GDM1 (cell line): ENCODE measurements at places on chromosomes 3 and 15.

- DNase-seq: no peak
Measured at GRCh38 chr15:47405365-47406162, 311.7 kb upstream of the SEMA6D start.

DNA sequence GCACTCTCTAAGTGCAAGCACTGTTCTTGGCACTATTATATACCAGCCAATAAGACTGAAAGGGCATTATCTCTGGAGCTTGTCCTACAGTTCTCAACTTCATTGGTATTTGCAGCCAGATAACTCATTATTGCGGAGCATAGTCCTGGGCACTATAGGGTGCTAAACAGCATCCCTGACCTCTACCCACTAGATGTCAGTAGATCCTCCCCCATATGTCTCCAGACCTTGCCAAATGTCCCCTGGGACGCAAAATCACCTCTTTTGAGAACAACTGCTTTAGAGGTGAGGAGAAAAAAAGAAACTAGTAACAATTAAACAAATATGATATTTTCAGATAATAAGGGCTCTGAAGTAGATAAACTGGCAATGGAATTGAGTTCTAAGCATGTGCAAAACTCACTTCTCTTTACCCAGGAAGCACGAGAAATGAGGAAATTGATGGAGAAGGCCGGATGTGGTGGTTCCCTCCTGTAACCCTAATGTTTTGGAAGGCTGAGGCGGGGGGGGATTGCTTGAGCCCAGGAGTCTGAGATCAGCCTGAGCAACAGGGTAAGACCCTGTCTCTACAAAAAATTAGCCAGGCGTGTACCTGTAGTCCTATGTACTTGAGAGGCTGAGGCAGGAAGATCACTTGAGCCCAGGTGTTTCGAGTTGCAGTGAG lies 61.4 kb downstream of the FRMD4B start:
- DNase-seq: peak; percentile 53

- no peak for DNase-seq
Measured at GRCh38 chr15:70032509-70032908, 65.2 kb downstream of the TLE3 start.

GRCh38 chr15:94692710-94693109 lies 461.3 kb downstream of the MCTP2 start:
- no peak for DNase-seq

DNA sequence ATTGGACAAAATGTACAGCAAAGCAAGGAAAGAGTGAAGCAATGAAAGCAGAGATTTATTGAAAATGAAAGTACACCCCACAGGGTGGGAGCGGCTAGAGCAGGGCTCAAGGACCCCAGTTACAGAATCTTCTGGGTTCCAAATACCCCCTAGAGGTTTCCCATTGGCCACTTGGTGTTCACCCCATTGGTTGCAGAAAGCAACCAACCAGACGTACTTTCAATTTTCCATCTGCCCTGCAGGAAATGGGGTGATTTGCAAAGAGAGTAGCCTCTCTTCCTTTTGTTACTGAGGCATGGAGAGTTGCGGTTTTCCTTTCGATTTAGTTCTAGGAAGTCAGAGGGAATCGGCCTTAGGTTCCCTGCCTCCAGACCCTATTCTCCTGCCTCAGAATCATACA lies 2.4 kb downstream of the PML start:
- DNase-seq: peak; percentile 54

DNA sequence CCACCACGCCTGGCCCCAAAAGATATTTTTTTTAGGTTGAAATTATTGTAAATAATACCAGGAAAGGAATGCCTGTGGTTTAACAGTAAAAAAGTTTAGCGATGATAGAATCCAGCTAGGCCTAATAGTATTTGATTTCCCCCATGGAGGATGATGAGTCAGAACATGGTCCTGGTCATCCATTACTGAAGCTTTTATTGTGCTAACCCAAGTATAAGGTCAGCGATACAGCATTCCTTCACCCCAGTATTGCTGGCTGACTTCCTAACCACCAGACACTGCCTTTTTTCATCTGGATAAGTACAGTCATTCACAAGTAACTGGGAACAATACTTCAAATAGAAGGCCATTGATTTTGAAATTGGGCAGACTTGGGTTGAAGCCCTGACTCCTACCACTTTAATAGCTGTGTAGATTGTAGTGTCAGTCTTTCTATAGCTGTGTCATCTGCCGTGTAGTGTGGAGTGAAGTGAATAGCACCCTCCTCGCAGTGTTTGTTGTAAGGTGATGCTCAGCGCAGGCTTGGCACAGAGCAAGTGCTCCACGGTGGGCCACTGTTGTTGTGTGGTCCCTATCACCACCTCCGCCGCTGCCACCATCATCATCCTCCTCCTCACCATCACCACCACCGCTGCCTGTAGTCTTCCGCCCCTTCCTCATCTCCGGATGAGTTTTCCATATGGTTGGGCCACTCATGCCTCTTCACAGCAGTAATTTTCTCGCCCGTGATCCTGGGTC lies 436.0 kb upstream of the TPM1 start:
- no peak for DNase-seq

GRCh38 chr3:116064646-116065045 lies 380.6 kb downstream of the LSAMP start:
- DNase-seq: no peak

- DNase-seq: no peak
Measured at GRCh38 chr3:16802389-16802788, 82.4 kb upstream of the PLCL2 start.

DNA sequence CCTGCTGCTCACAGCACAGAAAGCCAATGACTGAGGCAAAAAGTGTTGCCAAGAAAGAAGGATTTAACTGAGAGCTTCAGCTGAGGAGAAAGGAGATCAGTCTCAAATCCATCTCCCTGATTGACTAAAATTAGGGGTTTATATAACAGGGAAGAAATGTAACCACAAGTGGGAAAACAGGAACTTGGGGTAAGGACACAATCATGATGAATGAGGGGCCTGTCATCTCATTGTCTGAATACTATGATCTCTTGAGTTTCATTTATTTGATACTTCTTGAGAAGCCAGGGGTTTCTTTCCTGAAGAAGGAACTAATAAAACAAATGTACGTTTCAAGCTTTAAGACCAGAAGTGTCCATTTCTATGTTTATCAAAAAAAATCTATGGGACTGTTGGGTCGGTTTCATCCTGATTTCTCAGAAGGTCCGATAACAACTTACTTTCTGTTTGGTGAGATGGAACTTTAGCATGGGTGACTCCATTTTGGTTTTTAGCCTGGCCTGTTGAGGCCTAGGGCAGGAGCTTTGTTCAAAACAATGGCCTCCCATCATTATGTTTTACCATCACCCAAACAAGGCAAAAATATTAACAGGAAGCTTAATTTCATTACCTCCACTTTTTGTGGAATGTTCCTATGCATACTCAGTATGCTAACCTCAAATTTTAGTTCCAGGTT lies 76.6 kb upstream of the PIAS1 start:
- no peak for DNase-seq

DNA sequence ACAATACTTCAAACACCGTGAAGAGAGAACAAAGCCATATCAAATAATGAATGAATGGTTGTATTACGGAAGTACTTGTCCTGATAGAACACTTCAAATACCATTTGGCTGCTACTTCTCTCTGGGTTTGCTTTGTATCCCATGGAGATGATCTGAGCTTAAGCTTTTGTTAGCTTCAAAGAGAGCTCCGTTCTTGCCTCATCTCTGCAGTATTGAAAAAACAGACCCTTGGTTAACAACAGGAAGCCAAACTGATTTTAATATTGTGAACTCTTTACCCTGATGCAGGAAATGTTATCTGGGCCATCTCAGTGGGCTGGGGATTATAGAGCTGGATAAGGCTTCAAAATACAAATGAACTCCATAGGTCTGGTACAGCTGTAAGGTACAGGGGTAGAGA lies 101.0 kb downstream of the CHL1 start:
- no peak for DNase-seq

DNA sequence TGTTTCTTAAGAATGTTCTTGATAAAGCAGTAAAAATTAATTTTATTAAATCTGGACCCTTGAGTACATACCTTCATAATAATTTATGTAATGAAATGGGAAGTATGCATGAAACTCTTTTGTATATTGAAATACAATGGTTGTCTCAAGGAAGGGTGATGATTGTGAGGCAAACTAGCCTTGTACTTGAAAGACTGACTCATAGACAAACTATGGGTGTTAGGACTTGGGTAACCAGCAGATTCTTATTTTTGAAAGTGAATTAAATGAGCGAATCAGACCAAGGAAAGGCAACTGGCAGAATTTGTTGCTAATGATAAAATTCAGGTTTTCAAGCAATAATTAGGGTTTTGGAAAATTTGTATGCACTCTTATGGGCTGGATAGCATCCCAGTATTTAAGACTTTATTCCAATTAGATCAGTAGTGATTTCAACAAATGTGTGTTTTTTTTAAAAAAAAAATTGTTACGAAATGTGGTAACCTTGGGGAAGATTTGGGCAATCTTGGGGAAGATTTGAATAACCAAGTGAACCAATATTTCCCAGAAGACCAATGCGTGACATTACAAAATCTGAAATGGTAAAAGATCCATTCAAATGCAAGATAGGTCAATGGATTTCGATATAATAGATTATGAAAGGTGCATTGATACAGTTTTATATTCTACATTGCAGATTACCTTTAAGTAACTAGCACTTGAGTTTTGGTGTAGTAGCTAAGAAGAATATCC lies 42.0 kb downstream of the ATP2C1 start:
- DNase-seq: no peak

GRCh38 chr15:84749111-84749991 lies 959 bp downstream of the ZNF592 start:
- no peak for DNase-seq

- no peak for DNase-seq
Measured at GRCh38 chr3:138873471-138874278, 38.9 kb upstream of the PIK3CB start.

DNA sequence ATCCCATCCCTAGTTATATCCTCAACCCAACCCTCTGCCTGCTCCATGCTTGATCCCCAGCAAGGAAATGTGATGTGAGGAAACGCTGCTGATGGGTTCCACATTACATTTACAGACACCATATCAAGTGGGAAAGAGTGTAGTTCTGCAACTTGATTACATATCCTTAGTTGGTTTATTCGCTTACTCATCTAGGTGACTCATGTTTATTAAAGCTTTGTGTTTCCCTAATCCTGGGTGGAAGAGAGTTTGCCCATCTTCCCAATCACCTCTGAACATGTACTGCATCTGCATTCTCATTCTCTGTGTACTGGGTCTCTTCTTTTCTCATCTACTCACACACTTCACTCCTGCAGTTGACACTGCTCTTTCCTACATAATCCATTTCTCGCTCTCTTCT lies 91.7 kb upstream of the PDZRN3 start:
- DNase-seq: no peak
